ENCODE measurements at places on chromosomes 16 and 17.

DNA sequence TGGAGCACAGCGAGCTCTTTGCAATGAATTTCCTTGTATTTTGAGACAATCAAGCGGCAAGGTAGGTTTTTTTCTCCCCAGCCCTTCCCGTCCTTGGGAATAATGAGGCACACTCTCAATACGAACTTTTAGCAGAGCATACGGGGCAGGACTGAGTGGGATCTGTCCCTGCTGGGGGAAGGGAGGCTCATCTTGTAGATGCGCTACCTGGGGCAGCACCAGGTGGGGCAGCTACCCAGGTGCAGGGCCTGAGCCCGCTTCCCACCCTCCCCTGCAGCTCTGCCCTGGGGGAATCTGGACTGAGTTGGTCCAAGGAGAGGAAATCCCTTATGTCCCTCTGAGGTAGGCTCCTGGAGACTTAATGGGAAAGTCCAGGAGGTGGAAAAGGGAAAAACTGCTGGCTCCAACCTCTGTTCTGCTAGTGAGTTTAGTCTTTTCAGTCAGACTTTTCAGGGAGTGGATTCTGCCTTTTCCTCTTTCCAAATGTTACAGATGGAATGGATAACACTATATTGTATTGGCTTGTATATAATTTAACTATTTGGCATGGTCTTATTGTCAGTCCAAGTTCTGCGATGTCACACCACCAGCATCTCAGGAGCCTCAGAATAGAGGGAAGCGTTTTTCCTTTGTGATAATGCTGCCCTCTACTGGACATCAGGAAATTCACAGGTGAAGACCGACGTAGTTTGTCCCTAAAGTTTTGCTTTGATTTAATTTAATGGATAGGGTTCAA, 9.6 kb upstream of the CES1 start:
- DNase-seq = peak; percentile 40

- no peak for DNase-seq
Measured at GRCh38 chr16:1470481-1471251, 4.2 kb downstream of the CLCN7 start.

- no peak for DNase-seq
Measured at GRCh38 chr17:35801583-35802224, 6.3 kb upstream of the MMP28 start.

- DNase-seq = no peak
Measured at GRCh38 chr16:50329446-50330189, 39.2 kb downstream of the BRD7 start.

GRCh38 chr16:55747785-55748184, 85.1 kb downstream of the CES1 start:
- no peak for DNase-seq

GRCh38 chr16:1914084-1914608, 4.1 kb downstream of the HS3ST6 start:
- no peak for DNase-seq

DNA sequence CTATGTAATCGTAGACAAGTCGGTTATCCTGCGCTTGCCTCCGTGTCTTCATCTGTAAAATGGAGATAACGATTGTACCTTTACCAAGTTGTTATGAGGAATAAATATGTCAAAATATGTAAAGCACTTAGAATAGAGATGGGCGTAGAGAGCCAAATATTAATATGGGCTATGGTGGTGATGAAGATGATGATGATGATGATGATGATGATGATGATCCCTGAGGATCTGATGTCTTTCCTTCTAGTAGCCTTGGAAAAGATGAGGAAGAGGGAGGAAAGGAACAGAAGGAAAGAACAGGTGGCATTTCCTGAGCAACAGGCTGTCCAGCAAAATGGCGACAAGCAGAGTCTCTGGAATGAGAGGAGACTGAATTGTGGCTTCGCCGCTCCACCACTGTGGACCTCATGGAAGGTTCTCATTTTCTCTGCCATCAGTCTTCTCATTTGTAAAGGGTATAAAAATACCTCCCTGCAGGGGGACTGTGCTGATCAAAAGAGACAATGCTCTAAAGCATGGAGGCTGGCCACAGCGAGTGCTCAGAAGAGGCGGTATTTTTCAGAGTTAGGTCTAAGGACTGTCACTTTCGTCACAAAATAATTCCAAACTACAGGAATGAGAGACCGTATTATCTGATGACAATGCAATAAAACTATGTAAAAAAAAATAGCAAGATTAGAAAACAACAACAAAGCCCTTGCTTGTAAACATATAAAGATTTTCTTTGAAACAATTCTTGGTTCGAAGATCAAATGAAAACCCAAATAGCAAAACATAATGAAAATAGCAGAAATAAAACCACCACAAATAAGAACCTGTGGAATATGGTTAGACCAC, 17.2 kb upstream of the RCVRN start:
- no peak for DNase-seq

DNA sequence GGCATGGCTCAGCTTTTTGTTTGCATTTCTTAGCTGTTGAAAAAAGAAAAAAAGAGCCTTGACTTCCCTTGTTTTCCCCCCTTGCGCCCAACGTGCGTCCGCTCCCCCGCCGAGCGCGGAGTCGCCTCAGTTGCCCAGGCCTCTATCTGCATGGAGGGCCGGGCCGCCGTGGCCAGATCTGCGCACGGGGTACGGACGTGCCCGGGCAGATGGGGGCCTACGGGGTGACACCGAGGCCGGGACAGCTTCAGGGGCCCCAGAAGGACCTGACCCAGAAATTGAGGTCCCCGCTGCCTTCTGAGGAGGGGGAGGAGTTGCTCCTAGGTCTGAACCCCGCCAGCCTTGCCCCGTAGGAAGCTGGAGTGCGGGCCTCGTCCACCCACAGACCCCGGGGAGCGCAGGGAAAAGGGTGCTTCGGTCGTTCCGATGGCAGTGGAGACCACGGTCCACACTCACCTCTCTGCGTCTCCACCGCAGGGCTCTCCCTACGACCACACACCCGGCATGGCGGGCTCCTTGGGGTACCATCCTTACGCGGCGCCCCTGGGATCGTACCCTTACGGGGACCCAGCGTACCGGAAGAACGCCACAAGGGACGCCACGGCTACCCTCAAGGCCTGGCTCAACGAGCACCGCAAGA, 1.5 kb downstream of the IRX5 start:
- no peak for DNase-seq

DNA sequence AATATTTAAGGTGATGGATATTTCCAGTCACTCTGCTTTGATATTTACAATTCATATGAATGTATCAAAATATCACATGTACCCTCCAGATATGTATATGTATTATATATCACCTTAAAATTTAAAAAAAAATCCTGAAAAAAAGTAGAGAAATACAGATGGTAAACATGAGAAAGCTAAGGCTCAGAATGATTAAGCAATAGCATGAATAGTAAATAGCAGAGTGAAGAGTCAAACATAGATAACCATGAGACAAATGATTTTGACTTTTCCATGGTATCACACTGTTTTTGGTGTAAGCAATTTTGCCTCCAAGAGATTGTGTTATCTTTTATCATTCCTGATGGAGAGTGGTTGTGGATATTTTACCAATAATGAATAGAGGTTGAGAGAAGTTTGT, 868.8 kb downstream of the CDH11 start:
- no peak for DNase-seq

DNA sequence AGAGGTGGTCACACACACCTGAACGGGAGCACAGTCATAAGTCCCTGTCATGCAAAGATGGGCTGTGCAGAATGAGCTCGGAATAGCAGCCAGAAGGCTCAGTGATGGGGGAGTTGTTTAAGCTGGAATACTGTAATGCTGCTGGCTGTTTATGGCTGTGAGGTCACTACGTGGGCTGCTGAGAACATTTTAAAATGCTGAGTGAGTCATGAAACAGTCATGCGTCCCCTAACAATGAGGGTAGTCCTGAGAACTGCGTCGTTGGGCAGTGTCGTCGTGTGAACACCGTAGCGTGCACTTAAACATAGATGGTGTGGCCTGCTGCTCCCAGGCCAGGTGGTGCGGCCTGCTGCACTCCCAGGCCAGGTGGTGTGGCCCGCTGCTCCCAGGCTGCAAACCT, 39.7 kb downstream of the TBCD start:
- no peak for DNase-seq

DNA sequence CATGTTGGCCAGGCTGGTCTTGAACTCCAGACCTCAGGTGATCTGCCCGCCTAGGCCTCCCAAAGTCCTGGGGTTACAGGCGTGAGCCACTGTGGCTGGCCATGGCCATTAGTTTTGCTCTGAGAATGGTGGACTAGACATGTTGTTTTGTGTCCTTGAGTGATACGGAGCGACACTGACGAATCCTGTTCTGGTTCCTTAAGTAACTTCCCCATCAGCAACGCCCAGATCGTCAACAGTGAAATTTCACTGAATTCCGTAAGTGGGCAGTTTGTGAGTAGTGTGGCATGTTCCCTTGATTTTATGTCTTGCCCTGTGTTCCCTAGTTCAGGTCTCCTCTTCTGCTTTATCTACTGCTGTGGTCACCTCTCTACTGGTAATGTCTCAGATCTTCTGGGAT, 67.4 kb downstream of the SNX29 start:
- DNase-seq = no peak

GRCh38 chr16:51807551-51807950, 656.5 kb upstream of the SALL1 start:
- no peak for DNase-seq

GRCh38 chr17:17028878-17029535, 13.2 kb upstream of the MPRIP start:
- no peak for DNase-seq

- DNase-seq = no peak
Measured at GRCh38 chr17:34979650-34980352, 511 bp upstream of the LIG3 start.

DNA sequence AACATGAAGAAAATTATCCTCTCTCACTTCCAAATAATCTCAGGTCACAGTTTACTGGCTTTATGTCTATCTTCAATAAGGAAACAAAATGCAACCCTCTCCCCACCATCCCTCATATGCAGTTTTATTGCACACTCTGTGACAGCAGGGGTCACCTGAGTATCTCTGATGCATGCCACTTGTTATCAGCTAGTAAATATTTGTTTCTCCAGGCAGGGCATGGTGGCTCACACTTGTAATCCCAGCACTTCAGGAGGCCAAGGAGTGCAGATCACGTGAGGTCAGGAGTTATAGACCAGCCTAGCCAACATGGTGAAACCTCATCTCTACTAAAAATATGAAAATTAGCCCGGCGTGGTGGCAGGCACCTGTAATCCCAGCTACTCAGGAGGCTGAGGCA, 61.1 kb downstream of the ADAMTS18 start:
- no peak for DNase-seq

DNA sequence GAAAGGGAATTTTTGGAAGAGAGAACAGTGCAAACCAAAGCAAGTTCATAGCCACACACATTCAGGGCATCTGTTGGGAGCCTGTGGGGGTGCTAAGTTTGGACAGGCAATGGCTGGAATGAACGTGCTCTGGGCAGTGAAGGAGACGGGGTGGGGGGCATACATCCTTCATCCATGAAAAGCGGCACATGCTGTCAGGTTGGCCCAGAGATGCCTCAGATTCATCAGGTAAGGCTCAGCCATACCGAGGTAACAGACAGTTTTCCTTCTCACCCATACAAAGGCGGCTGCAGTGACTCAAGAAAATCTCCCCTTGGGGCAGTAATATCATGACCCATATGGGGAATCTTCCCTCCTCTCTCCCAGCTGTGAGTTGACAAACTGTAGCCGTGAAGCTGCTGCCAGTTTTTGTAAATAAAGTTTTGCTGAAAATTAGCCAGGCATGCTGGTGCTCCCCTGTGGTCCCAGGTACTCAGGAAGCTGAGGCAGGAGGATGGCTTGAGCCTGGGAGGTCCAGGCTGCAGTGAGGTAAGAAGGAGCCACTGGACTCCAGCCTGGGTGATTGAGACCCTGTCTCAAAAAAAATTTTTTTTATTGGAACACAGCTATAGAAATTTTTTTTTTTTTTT, 9.2 kb upstream of the UBALD2 start:
- DNase-seq = no peak

Data from GM19239 (cell line).